ENCODE measurements at places on chromosomes 6 and 20.

GRCh38 chr6:32195652-32195901 lies 3.1 kb upstream of the GPSM3 start:
- DNase-seq: peak; percentile 100

DNA sequence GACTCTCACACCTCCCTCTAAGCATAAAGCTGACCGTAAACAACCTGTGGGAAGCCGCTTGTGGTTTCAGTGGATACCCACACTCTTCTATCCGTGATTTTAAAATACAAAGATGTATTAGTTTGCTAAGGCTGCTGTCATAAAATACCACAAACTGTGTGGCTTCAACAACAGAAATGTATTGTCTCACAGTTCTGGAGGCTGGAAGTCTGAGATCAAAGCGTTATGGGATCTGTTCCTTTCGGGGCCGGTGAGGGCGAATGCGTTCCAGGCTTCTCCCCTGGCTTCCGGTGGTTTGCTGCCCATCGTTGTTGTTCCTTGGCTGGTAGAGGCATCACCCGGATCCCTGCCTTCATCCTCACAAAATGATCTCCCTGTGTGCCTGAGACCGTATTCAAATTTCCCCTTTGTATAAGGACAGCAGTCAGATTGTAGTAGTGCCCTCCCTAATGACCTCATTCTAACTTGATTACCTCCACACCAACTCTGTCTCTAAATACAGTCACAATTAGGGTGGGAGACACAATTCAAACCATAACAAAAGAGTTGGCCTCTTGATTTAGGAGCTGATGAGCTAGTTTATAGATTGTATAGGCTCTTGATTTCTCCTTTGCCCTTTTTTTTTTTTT lies 210.6 kb upstream of the SOX4 start:
- no peak for DNase-seq

DNA sequence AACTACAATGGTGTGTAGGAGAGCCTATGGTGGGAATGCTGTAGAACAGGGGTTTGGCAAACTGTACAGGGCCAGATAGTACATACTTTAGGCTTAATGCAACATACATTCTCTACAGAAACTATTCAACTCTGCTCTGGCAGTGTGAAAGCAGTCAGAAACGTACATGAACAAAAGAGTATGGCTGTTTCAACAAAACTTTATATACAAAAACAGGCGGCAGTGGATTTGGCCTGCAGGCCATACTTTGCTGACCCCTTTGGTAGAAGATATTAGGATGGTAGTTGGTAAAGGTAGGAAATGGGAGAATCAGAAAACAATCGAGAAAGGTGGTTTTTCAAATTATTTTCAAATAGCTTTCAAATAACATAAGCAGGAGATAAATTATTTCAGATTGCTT lies 24.8 kb downstream of the FUCA2 start:
- DNase-seq: no peak

DNA sequence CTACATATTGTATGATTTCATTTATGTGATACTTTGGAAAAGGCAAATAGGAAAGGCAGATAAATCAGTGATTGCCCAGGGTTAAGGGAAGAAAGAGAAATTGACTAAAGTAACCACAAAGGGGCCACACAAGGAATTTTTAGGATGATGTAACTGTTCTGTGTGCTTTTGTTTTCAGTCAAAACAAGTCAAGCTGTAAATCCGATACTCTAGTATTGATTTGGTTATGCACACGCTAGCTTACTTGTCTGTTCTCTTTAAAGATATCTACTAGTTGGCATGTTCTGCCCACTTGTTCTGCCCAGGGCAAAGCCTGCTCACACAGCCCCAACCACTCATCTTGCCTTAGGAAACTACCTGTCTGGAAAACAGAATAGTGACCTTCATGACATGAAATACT lies 6.4 kb downstream of the FBXL4 start:
- no peak for DNase-seq

GRCh38 chr6:11094411-11094851 lies 797 bp downstream of the SMIM13 start:
- DNase-seq: peak; percentile 36

DNA sequence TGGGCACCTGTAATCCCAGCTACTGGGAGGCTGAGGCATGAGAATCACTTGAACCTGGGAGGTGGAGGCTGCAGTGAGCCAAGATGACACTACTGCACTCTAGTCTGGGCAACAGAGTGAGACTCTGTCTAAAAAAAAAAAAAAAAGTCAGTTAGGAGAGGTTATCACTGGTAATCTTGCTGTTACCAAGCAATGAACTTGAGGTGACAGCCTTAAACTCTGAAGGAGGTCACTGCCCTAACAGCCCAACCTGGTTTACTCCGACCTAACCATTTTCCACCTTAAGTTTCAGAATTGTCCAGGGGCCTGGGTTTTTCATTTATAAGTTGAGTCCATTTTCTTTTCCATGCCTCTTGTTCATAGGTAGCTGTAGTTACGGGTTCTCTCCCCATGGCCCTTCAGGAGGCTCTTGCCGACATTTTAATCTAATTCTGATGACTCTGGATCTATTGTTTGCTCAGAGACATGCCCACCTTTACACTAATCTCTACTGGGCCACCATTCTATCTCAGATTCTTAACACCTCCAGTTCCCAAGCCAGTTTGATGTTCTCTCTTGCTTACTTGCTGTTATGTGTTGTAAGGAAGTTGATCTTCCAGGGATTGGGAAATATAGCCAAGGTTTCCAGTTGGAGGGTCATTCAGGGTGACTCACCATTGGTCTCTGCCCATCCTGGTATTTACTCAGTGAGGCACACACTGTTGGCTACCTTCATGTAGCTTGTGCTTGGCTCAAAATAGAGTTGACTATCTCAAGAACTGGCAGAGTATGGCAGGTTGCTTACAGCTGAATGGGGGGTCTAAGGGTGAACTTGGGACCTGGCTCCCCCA lies 29.1 kb downstream of the SHLD1 start:
- DNase-seq: no peak

- no peak for DNase-seq
Measured at GRCh38 chr6:117613920-117614560, 11.7 kb upstream of the GOPC start.

- no peak for DNase-seq
Measured at GRCh38 chr6:73642530-73642929, 11.3 kb downstream of the SLC17A5 start.

- no peak for DNase-seq
Measured at GRCh38 chr6:108801366-108801765, 46.9 kb upstream of the ARMC2 start.

DNA sequence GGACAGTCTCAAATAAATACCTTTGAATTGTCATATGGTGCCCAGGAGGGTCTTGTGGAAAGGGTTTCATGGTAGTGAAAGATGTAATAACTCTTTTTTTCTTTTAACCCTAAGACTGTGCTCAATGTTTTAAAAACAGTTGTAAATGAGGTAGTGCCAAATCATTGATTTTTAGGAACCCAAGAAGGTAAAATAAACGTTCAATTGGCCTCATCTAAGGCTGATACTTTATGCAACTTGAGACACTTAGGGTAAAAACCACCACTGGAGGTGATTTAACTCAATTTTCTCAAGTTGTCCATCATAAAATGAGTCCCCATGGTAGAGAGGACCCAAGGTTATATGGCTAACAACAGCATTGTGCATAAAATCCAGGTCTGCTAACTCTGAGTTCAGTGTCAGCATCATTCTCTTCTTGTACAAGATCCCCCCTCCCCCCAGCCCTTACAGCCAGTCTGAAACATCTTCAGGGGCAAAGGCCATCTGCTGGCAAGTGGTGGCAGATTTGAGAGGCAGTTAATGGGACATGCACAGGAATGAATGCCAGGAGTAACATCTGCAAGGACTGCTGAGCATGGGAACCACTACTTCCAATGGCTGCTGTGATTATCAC lies 244.4 kb downstream of the GMPR start:
- no peak for DNase-seq

- DNase-seq: no peak
Measured at GRCh38 chr6:85389151-85389797, 60.6 kb upstream of the NT5E start.

DNA sequence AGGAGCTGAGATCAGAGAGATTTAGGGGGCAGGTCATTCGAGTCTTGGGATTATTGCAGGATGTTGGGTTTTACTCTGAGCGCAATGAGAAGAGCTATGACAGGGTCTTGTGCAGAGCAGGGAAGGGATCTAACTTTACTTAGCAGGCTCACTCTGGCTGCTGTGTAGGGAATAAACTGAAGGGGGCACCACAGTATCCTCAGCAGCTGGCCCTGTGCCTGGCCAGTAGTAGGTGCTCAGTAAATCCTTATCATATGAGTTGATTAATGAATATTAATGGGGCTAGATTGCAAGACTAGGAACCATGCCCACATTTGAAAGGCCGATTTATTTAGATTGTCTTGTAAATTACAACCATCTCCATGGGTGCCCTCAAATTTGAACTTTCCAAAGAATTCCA lies 4.6 kb upstream of the MDGA1 start:
- no peak for DNase-seq

- DNase-seq: no peak
Measured at GRCh38 chr6:157832250-157832967, 9.4 kb downstream of the SNX9 start.

GRCh38 chr20:51368461-51369211 lies 173.9 kb downstream of the NFATC2 start:
- DNase-seq: no peak

DNA sequence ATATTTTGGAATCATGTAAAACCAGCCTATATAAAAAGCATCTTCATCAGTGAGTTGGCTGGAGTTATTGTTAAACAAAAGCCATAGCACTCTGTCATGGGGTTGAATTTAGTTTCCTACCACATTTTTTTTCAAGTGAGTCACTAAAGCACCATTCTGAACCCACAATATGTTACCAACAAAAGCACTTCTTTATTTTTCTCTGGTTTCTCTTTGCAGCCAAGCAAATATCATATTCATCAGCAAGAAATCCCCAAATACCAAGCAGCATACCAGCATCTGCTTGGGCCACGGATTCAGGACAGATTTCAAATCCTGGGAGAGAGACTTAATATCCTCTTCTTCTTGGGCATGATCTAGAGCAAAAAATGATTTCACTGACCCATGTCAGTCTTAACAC lies 441.4 kb downstream of the BCKDHB start:
- DNase-seq: no peak

GRCh38 chr6:39091220-39091619 lies 23.8 kb downstream of the SAYSD1 start:
- DNase-seq: no peak

GRCh38 chr6:47235964-47236760 lies 73.5 kb downstream of the TNFRSF21 start:
- DNase-seq: no peak

GRCh38 chr20:34337544-34337943 lies 25.5 kb upstream of the ITCH start:
- no peak for DNase-seq

DNA sequence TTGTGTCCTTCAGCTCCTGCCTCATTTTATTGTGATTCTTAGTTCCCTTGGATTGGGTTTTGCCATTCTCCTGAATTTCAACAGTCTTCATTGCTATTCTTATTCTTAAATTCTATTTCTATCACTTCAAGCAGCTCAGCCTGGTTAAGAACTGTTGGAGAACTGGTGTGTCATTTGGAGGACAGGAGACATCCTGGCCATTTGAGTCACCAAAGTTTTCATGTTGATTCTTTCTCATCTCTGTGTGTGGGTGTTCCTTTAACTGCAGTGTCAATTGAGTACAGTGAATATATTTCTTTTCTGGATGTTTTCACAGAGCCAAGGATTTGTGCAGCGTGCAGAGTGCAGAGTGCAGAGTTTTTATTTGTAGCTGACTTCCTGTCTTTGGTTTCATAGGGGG lies 33.5 kb upstream of the TFB1M start:
- DNase-seq: no peak

DNA sequence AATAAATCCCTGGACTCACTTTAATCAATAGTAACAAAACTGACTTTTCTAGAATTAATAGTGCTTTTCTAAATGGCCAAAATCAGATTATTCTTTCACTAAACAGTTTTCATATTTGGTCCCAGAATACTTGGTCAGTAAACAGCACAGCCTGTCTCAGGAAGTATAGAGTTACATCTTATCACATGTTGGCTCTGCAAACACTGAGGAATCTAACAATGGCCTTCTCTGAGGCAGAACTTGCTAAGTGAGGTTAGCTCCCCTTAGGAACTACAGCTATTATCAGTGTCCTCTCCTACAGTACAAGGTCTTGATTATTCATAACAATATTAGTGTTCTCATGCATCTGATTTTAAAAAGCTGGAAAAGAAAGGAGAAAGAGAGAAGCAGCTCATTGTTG lies 1622.8 kb downstream of the HACE1 start:
- no peak for DNase-seq

DNA sequence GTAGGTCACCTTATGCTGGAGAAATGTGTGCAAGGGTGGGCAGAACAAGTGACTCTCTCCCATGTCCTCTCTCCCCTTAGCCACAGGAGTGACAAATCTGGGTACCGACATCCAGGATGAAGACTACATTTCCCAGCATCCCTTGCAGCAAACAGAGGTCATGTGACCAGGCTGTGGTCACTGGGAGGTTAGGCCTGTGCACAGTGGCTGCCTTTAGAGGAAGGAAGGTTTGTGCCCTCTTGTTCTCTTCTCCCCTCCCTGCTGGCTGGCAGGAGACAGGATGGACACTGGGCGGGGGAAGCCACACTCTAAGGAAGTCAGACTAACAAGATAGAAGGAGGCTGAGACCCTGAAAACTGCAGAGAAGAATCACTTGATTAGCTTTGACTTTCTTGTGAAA lies 360.2 kb downstream of the PREX1 start:
- no peak for DNase-seq

GRCh38 chr6:37777272-37777834 lies 42.2 kb upstream of the ZFAND3 start:
- DNase-seq: no peak

DNA sequence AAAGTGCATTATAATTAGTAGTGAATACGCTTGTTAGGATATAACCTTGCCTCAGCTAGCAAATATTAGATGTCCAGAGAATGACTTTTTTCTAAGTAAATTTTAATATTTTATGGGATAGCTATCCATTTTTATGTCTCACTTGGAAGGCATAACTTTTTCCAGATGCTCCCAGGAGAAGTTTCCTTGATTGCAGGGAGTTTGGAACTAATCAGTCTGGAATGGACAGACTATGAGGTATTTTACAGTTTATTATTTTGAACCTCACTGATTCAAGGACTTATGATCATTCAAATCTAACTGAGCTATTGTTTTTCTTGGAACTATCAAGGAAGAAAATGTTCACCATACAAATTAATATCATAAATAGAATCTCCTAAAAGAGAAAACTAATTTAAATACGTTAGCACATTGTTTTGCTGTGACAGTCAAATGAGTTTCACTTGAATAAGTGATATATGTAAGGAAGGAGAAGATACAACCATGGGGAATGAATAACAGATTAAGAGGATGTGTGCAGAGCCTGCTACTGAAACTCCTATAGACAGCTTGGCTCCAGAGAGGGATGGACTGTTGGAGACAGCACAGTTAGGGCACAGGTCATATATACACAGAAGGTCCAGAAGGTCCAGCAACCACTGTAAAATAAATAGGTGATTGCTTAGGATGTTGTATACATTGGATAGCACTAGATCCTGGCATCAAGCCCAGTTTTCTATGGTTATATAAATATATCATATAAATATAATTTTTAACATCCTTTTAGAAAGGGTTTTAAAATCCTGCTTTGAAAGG lies 20.6 kb upstream of the LCA5 start:
- no peak for DNase-seq

All from activated effector memory CD4-positive, alpha-beta T cell treated with Interleukin-2 at 50 U/mL for 16 hours (primary cell).